ENCODE measurements at places on chromosomes 1 and 21.

- DNase-seq = no peak
These were observed 388.7 kb downstream of the ST6GALNAC3 start for GRCh38 chr1:76463278-76463677.

GRCh38 chr1:148389027-148389339, 94.1 kb downstream of the PPIAL4G start:
- no peak for DNase-seq

- no peak for DNase-seq
These were observed 48.7 kb downstream of the FHAD1 start for GRCh38 chr1:15295696-15296095.

DNA sequence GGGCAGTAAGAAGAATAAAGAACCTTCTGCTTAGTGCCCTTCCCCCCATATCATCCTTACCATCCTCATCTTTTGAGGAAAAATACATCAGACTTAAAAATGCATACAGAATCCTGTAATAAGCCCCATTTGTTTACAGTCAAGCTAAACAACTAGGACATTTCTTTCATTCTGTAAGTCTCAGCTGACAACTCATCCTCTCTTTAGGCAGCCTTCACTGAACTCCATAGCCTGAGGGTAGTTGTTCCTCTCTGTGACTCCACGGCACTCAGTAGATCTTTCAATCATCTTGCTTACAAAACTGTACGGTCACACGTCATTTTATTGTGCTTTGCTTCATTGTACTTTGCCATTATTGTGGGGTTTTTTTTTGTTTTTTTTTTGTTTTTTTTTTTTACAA, 82.5 kb downstream of the NRIP1 start:
- no peak for DNase-seq

GRCh38 chr1:85449356-85449755, 15.6 kb downstream of the DDAH1 start:
- DNase-seq = no peak

- DNase-seq = no peak
These were observed 16.2 kb upstream of the RGS1 start for GRCh38 chr1:192559115-192560006.

- peak; percentile 53 for DNase-seq
These were observed 22.6 kb upstream of the COL9A2 start for GRCh38 chr1:40339420-40340323.

DNA sequence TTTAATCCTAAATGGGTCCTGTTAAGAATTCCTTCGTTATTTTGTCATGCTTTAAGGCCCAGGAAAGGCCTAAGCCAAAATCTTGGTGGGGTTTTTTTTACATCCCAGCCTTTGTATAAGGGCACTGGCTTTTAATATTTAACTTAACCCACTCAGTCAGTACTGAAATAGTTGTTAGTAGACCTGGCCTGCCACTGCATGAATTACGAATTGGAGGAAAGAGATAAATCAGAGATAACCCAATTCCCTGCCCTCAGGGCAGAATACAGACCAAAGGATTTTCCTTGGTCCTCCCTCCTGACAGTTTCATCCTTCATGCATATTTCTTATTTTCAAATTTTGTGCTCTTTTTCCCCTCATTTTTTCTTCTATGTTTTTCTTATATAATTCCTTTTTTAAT, 193.0 kb downstream of the FASLG start:
- DNase-seq = no peak

DNA sequence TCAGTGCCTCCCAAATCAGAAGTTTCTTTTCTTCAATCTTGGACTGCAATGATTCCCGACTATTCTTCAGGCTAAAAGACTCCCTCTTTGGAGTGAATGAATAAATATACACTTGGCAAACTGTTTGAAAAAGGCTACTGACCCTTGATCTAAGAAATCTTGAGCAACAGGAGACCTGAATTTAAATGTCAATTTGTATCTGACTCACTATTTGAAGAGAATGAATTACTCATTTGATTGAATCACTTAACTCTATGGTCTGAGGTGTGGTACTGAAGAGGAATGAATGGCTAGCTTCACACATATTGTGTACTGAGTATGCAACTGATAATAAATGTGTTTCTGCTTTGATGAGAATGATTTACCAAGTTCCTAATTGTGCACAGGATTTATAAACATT, 4.6 kb upstream of the SMG7 start:
- no peak for DNase-seq

All from NCI-H146 (cell line).